ENCODE measurements at places on chromosomes 4 and X. TPM values are rescaled to one million over a fixed set of nuclear protein-coding genes. Genes with fewer than 3 reads are reported as not detected.

The SRPX2 gene
- total RNA-seq: 2.3 TPM

The AFF2 gene
- total RNA-seq: not detected

The FMR1NB gene
- total RNA-seq: not detected

The ADH1C gene
- total RNA-seq: not detected

The ANXA5 gene
- total RNA-seq: 569 TPM

The SLIT2 gene
- total RNA-seq: 0.03 TPM

The CLIC2 gene
- 0.10 TPM for total RNA-seq

The MAOB gene
- total RNA-seq: 0.19 TPM

The MAGEB17 gene
- not detected for total RNA-seq

The ACOX3 gene
- 9.7 TPM for total RNA-seq

The EFHC2 gene
- total RNA-seq: 0.21 TPM

The CLDN22 gene
- total RNA-seq: not detected
